ENCODE measurements at places on chromosomes 3 and 15. TPM values are rescaled to one million over a fixed set of nuclear protein-coding genes. Genes with fewer than 3 reads are reported as not detected.

TRPM1 gene
- not detected for total RNA-seq

IGDCC3 gene
- total RNA-seq, result 45.7 TPM

DNA sequence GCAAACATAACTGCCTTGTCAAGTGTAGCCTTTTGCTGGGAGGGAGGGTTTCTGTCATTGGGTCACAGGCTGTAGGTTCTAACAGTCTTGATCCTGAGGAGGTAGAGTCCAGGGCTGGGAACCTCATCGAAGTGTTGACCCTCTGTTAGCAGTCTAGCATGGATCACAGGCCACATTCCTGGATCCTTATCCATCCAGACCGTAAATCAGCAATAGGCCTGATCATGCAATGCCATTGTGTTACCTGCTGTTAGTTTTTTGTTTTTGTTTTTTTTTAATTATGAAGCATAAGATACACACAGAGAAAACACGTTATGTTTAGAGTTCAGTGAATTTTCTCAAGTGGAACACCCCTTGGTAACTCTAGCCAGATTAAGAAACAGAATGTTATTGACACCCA, 282.0 kb upstream of the TPM1 start:
- no peak for DNase-seq

DNA sequence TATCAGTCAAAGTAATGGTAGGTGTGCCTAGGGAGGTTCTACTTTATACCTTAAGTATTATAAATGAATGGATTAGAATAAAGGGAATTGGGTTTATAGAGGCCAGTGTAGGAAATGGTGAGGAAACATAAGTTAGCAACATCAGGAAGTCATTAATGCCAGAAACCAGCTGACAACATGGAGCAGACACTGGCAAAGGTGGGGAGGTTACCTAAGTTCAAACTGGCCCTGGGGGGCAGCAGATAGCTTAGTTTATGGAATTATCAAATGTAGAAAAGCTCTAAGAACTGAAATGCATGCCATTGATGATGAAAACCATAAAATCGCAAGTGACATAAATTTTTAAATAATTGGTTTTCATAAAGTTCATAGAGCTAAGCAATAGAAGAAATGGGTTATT, 498.6 kb downstream of the NAALADL2 start:
- DNase-seq, result no peak

DRD3 gene
- total RNA-seq, result 0.34 TPM

All from H1 (cell line).